ENCODE measurements at places on chromosomes 5 and 9.

GRCh38 chr9:136055715-136056545 lies 39.2 kb downstream of the NACC2 start:
- no peak for DNase-seq

DNA sequence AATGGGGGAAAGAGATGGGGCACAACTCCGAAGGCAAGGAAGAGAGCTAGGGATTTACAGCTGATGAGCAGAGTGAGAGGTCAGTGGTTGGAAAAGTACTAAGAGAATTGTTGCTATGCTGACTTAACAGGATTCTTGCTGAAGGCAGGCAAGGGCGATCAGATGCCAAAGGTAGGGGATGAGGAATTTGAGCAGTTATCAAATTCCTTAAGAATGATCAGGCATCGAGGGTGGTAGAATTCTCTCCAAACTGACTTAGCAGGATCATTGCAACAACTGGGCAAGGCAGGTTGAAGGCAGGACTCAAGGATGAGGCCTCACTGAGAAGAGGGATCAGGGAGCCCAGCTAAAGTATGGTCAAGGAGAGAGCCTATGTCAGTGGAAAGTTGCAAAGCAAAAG lies 171.0 kb downstream of the HSD17B3 start:
- DNase-seq, result no peak

GRCh38 chr5:168022446-168023169 lies 268.8 kb upstream of the WWC1 start:
- DNase-seq, result no peak

DNA sequence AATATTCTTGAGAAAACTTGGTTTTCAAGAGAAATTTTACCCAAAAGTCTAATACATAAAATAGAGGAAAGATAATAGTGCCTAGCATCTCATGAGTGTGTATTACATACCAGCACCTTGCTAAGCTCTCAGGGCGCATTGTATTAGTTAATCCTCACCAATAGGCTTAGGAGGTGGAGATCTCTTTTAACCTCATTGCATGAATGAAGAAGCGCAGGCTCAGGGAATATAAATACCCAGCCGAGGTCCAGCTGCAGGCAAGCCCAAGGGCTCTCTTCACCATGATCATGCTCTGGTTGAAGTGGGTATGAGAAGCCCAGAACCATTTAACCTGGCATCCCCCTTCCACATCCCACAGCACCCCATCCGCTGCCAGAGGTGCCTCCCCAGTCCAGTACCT lies 46.0 kb downstream of the CAMK2A start:
- no peak for DNase-seq

GRCh38 chr9:75601280-75601679 lies 289.2 kb upstream of the PCSK5 start:
- no peak for DNase-seq

GRCh38 chr5:73111536-73111935 lies 8.8 kb upstream of the TMEM171 start:
- no peak for DNase-seq

DNA sequence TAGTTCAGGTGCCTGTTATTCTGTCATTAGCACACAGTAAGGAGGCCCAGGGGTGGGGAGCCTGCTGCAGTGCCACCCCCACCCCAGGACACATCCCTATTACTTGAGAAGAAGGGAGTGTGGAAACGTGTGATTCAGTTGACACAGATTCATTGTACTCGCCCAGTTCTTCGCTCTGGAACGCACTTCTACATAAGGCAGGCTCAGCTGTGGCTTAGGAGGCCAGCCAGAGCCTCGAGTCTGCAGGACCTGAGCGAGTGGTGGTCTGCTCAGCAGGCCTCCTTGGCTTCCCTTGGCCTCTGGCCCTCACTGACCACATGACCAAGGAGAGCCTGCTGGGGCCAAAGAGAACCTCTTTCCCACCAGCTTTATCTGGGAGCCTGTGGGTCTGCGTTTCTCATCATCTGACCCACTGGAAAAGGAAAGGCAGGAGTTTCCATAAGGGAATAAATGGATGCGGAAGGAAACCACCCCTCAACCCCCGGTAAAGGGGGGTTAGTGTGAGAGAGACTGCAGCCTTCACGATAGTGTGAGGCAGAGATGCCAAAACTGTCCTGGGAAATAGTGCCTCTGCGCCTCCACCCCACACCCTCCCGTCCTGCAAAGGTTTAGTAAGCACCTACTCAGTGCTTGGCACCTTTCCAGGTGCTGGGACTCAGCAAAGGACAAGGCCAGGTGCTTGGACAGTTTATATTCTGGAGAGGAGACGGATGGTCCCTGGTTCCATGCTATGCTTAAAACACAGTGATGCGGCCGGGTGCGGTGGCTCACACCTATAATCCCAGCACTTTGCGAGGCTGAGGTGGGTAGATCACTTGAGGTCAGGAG lies 73.7 kb downstream of the PPARGC1B start:
- no peak for DNase-seq

DNA sequence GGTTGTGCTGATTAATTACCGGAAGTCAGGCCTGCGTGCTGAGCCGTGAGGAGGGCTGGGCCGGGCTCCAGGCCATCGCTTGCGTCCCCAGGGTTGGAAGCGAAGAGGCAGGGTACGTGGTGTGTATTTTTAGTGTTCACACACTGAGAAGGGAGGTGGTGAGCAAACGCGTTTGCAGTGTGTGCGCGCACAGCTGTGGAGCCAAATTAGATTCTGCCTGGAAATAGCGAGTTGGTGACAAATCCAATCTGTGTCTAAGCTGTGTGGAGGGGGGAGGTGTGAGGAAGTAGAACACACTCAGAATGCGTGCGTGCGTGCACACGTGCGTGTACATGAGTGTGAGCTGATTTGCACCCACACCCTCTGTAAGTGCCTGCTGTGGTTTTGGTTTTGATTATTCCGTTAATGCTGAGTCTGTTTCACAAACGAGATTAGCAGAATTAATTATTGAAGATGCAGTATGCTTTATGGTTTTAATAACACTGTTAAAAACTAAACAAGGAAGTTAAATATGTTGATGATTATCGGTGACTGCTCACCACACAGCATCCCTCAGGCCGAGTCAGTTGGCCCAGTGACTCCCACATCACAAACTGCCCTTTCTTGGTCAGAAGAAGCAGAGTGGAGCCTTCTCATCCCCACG lies 111.8 kb upstream of the FCN2 start:
- no peak for DNase-seq

GRCh38 chr5:132272311-132273210 lies 15.1 kb downstream of the PDLIM4 start:
- DNase-seq, result no peak

DNA sequence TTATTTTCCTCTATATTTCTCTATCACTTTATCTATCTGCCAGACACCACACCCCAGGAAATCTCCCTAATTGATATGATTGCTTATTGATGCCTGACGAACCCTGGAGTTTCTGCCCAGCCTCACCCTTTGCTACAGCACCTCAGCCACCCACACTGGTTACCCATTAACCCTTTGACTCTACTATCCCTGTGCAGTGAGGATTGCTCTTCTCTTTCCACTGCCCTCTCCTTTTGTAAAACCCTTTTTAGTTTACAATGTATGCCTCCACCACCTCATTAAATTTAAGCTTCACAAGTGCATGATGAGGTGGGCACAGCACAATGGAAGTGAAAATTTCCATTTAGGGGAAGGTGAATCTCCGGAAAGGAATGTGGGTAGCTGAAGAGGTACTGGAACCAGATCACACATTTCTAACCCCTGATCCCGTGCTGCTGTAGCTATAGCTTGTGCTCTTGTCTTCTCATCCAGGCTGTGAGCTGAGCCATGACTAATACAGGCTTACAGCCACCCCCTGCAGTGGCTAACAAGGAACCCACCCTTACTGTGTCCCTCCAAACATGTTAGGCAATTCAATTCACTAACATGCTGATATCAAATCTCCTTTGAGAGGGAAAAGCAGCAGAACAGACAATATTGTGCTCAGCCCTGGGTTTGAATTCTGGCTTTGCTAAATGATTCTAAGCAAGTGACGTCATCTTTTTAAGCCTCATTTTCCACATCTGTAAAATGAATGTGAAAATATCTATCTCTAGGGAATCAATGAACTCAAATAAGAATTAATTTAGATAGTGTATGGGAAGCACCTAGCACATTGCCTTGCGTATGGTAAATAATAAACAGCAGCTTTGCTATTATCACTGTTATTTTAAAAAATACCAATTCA lies 186.9 kb upstream of the TRIM32 start:
- no peak for DNase-seq

- no peak for DNase-seq
Observed at GRCh38 chr5:53613061-53613460, 52.6 kb downstream of the NDUFS4 start.

- no peak for DNase-seq
Observed at GRCh38 chr5:126208691-126209090, 214.5 kb upstream of the GRAMD2B start.

GRCh38 chr9:69809304-69809863 lies 11.2 kb upstream of the CFAP95 start:
- DNase-seq, result no peak

DNA sequence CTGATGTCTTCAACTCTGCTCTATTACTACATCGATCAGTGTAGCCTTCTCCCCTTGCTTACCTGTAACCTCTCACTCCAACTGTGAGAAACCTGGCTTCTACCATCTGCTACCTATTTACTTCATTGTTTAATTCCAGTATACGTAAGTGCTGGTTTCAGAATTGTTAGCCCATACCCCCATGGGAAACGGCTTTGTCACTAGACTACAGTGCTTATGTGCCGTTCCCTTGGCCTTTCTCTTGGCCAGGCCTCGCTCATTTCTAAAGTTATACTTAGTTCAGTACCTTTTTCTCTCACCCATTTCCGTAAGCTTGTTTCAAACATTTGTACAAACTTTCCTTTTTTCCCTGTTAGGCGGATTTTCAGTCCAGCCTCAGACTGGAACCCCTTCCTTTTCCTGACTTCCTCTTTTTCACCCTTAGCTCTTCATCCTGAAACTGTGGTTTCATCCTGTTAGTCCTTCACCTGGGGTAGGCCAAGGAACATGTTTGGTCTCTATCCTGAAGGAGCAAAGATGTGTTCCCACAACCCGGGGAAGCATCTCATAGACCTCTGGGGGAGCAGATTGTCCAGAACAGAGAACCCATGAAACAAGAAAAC lies 21.7 kb downstream of the ALG2 start:
- no peak for DNase-seq

- DNase-seq, result no peak
Observed at GRCh38 chr5:137603356-137603755, 104.2 kb upstream of the SPOCK1 start.
